Activated T-helper 2 cell treated with anti-CD3 and anti-CD28 coated beads, Interferon-gamma antibody, Interleukin-2, Interleukin-4, amounts not matched to agents 10 μg/mL and 5 μg/mL and 100 μg/mL, durations not matched to agents 14 hours and 24 hours and 36 hours (primary cell): ENCODE measurements at places on chromosomes 3 and 15.
A peak's percentile ranks its signal among the peaks of the same experiment; 100 is the strongest.

GRCh38 chr15:80456517-80457492 is 52.6 kb downstream of the ARNT2 start:
- DNase-seq = no peak

GRCh38 chr3:57164657-57165573 is at the start of gene IL17RD:
Gene IL17RD, minus strand, starts transcription at chr3:57165353. Its CDS starts 67 bp downstream, at chr3:57165286.
- DNase-seq = peak; percentile 16

GRCh38 chr15:44909423-44909822 is 47.1 kb upstream of the TERB2 start:
- no peak for DNase-seq

- DNase-seq = no peak
Measured at GRCh38 chr3:185058796-185059195, 94.1 kb downstream of the C3orf70 start.

DNA sequence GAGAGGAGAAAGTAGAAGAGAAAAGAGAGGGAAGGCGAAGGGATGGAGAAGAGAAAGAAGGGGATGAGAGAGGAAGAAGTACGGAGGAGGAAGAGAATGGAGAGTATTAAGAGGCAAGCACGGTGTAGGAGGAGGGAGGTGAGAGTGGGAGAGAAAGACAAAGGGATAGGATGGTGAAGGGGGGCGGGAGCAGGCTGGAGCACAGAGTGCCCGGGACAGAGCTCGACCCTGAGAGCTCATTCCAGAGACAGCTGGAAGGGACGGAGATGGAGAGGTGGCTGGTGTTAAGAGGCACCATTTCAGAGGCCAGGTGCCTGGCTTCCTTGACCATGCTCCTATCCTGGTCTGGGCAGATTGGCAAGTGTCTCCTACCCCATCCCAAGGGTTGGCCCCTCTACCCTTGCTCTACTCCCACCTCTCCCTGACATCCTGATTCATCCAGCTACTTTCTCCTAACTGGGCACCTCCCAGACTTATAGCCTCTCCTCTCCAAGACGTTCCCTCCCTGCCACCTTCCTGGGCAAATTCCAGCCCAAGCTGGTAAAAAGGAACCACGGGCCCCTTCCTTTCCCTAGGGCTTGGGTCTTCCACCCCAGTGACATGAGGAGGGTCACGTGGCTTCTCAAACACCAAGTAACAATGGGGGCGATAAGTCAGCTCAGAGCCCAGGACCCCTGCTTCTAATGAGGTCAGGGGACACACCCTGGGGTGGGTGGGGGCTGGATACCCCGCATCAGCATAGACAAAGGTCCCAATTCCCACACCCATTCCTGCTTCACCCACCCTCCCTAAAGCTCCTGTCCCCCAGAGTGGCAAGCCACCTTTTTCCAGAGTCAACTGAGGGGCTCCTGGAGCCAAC is 1.1 kb downstream of the CLCN2 start:
- no peak for DNase-seq

DNA sequence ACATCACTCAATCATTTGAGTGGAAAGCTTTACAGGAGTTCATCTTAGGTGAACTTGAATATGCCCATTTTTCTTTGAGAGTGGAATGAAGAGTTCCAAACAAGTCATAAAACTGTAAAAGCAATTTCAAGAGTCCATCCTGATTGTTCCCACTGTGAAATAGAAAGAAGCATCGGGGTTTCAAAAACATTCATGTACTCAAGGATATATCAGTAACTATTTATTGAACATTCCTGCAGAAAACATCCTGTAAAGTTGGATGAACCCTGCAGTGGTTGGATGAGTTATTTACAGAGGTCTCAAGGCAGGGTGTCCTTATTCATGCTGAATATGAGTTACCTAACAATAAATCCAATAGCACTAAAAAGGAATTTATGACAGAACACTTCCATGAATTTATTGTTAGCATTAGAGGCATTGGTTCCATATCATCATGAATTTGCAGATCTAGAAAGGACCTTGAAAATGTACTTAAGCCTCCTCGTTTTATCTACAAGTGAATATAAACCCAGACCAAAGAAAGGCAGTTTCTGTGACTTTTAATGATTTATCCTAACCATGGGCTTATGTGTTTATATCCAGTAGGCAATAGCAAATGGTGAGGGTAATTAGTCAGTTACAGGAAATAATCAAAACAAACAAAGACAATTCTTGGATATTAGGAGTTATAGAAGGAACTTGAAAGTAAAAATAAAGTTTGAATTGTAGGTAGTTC is 361.9 kb upstream of the KCNMB2 start:
- DNase-seq = no peak

DNA sequence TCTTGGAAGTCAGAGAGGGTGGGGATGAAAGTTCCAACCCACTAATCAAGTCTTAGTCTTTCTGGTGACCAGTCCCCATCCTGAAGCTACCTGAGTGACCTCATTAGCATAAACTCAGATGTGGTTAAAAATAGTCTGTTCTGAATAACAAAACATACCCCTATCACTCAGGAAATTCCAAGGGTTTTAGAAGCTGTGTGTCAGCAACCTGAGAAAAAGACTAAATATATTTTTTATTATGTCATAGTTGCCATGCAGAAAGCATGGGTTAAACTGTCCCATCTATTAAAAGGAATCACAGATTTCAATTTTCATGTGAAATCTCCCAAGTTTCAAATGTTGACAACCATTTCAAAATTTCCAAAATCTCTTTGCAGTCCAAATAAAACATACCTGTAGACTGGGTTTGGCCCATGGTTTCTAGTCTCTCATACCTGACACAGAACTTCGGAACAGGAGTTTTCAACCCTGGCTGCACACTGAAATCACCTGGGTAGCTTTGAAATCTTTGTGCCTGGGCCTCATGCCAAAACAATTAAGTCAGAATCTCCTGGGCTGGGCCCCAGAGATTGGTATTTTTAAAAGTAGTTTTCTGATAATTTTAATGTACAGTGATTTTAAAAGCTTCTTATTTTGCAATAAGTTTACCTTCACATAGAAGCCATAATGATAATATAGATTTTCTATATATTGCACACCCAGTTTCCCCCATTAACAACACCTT is 476.3 kb downstream of the RBMS3 start:
- no peak for DNase-seq

- no peak for DNase-seq
Measured at GRCh38 chr15:44715142-44715796, 4.0 kb downstream of the B2M start.

DNA sequence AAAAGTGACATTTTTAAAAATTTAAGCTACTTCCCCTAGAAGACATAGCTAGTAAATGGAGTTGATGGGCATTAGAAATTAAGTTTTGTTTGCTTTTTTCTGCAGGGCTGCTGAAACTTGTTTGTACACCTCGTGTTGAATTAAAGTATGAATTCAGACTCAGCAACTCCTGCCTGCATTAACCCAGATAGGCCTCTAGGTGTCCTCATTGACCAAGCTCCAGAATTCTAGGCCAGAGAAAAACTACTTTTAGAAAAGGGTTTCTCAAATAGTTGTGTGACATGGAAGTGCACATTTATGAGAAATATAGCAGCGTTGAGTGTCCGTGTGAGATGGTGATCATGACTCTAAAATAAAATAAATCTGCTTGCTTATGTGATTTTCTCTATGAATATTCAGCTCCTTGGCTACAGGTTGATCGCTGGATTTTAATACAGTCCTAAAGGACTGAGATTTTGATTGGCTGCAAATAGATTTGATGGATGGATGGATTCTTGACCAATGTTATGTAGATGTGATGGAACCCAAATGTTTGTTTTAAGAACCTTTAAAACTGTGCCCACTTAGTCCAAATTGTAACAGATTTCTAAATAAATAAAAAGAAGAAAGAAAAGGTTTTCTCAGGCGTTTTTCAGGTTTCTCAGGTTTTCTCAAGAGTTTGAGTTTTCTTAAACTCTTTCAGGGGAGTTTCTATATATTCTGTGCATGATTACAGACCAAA is 39.4 kb upstream of the LMOD3 start:
- peak; percentile 13 for DNase-seq

DNA sequence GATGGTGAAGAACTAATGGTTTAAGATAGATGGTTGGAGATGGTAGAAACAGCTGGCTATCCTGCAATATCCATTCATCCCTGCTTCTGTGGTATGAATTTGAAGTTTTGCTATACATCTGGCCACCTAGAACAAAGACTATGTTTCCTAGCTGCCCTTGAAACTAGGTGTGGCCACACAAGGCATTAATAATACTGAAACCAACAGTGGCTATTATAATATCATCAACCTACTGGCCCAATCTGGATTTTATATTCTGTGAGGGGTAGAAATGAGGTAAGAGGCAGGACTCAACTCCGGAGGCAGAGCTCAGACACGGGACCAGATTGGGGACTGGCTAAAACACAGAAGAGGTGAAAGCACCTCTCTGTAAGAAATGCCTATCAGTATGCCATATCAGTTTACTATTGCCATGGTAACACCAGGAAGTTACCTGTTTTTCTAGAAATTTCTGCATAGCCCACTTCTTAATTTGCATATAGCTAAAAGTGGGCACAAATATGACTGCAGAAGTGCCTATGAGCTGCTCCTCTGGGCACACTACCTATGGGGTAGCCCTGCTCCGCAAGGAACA is 8.4 kb downstream of the IFT80 start:
- DNase-seq = no peak

DNA sequence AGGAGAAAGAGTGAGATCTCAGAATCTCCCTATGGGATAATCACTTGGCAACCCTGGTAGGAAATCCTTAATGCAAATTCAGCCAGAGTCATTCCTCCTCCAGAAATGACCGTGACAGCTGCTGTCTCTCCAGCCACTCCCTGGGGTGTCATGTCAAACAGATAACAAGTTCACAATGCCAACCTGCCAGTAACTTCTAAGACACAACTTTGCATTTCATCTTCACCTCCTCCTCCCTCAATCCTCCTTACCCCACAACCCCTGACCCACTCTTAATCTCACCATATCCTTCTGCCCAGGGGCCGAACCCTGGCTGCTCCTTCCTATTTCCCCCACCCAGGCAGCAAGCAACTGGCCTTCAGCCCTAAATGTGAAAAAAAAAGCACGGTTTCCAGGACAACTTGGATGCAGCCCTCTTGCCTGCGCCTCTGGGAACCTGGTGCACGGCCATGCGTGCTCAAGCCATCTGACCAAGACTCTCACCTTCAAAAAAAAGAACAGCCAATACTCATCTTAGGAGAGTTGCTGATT is 166.0 kb downstream of the NTRK3 start:
- no peak for DNase-seq

GRCh38 chr15:70486451-70487386 is 276.6 kb downstream of the UACA start:
- DNase-seq = peak; percentile 62

DNA sequence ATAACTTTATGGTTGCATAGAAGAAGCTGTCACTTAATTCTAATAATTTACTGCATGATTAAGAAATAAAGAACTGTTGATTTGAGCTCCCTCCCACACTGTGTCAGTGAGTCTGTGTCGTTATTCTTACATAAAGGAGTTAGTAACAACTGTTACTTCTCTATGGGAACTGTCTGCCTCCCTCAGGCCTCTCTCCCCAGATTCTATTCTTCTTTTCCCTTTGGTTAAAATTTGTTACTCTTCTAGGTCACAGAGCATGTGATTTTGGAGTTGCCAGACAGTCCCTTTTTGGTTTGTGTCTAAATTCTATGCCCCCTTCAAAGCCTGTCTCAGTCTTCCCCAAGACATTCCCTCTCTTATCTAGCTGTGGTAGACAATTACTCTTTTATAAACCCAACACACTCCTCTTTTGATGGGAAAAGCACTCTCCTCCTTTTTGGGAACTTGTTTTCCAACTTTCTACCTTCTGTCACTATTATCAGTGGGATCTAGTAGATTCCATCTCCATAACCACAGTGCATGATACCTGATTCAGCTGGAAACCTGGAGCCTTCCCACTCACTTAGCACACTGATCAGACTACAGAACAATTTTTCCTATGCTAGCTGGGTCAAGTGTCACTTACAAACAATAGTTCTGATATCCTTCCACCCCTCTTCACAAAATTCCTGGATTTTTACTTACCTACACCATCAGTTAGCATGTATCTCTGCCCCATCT is 422.1 kb upstream of the TGFBR2 start:
- no peak for DNase-seq

DNA sequence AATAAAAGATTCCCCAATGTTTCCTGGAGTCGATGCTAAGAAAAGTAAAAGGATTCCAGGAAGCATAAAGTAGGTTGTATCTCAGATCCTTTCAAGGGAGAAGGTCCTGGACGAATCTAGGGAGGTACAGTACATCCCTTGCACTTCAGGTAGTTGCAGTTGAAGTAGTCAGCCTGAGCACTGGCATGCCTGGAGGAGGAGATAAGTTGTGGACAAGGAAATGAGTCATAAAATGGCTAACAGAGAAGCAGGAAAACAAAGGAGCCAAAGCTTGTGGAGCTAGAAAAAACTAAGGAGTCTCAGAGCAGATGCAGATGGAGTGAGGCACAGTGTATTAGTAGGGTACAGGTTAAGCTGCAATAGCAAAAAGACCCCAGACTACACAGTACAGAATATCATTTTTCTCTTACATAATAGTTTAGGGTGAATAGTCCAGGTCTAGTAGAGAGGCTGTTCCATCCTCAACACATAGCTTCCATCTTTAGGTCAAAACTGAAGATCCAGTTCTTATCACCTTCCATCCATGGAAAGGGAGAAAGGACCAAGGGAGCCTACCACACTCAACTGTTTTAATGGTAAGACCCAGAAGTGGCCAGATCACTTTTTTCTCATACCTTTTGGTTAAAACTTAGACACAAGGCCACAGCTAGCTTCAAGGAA is 41.3 kb downstream of the COL6A5 start:
- no peak for DNase-seq

DNA sequence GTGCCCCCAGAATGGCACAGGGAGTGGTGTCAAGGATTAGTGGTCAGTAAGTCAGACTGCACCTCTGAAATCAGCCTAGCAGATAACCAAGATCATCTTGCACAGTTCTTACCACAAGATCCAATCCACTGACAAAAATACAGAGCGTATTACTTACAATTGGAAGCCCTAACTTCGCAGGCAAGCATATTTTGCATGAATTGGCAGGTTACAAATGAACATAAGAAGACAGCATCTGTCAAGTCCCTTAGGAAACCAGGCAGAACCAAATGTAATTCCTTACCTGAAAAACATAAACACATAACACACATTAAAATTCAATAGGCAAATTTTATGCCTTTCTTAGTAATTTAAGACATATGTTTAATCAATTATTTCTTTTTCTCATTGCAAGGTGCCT is 293.4 kb downstream of the MAGI1 start:
- DNase-seq = no peak

DNA sequence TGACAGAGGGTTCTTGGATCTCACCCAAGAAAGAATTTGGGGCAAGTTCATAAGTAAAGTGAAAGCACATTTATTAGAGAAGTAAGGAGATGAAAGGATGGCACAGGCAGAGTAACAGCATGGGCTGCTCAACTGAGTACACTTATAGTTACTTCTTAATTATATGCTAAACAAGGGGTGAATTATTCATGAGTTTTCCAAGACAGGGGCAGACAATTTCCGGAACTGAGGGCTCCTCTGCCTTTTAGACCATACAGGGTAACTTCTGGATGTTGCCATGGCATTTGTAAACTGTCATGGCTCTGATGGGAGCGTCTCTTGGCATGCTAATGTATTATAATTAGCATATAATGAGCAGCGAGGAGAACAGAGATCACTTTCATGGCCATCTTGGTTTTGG is 221.2 kb upstream of the STT3B start:
- DNase-seq = no peak

GRCh38 chr15:33782966-33783365 is 185.3 kb upstream of the CHRM5 start:
- no peak for DNase-seq

GRCh38 chr15:68366314-68366713 is 65.6 kb downstream of the ITGA11 start:
- DNase-seq = no peak

- DNase-seq = no peak
Measured at GRCh38 chr3:10961921-10962320, 30.6 kb upstream of the SLC6A1 start.
